ENCODE measurements at places on chromosomes 1 and 21.
A peak's percentile ranks its signal among the peaks of the same experiment; 100 is the strongest.

DNA sequence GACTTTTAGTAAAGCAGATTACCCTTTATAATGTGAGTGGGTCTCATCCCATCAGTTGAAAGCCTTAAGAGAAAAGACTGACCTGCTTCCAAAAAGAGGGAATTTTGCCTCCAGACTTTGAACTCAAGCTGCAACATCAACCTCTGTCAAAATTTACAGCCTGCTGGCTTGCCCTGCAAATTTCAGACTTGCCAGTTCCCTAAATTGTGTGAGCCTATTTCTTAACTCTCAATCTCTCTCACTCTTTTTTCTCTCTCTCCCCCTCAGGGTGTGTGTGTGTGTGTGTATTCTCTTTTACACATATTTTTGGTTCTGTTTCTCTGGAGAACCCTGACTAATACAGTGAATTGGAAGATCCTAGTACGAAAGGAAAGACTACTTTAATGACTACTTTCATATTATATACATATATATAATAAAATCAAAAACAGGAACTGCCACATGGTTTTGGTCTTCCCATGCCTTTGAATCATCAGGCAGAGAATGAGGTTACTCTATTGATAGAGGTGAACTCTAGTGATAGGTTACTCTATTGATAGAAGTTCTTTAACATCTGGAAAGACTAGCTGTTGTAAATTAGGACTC is 6.4 kb downstream of the OR2C3 start:
- DNase-seq, result no peak

DNA sequence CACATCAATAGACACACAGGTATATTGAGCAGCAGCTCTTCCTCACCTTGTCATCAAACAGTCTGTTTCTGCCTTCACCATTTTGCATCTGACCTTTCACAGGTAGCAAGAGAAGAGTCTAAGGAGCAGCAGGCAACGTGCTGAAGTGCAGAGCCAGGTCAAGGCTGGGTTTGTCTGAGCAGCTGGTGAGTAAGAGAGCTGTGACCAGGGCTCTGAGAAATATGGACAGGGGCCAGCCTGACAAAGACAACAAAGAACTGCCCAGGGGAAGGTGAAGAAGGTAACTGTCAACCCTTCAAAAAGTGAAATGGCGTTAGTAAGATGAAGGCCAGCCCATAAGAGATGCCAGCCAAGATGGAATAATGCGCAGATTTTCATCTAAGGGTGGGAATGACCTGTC is 58.9 kb upstream of the LRRC8D start:
- no peak for DNase-seq

DNA sequence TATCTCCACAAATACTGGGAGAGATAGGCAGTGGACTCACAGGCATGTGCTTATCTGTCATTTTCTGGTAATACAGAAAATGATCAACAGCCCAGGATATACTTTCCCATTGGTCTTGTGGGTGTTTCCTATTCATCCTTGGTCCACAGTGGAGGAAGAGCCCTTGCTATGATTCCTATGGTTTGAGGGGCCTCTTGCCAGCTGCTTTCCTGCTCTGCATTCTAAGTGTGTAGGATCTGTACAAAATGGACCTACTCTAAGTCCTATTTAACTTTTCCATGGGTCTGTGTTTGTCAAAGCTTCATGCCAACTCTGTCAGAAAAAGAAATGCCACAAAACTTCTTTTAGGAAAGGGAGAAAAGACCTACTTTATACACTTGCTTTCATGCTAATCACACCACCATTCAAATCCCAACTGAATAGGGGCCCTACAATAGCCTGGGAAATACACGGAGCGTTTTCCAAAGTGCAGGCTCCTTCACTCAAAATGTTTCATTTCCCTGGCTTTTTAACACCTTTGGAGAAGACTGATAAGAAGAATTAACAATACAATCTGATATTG is 16.4 kb downstream of the PLPP3 start:
- no peak for DNase-seq

- no peak for DNase-seq
These were observed 1.5 kb upstream of the PTP4A2 start for GRCh38 chr1:31939484-31940329.

- DNase-seq, result no peak
These were observed 64.9 kb downstream of the KIFAP3 start for GRCh38 chr1:170009551-170009950.

DNA sequence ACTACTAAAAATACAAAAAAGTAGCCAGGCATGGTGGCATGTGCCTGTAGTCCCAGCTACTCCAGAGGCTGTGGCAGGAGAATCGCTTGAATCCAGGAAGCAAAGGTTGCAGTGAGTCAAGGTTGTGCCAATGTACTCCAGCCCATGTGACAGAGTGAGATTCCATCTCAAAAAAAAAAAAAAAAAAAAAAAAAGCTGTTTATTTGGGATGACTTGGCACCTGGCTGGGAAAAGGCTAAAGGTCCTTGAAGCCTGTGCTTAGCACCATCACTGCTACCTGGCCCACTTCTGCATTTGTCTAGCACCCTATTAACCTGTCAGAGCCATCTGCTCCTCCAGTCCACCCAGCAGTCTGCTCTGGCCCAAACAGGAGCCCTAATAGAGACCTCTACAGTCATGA is 25.0 kb downstream of the PRDX6 start:
- DNase-seq, result no peak

GRCh38 chr1:33687000-33687399 is 176.9 kb upstream of the HMGB4 start:
- DNase-seq, result no peak

GRCh38 chr1:104121271-104121670 is 371.6 kb downstream of the AMY1C start:
- DNase-seq, result no peak

GRCh38 chr1:153624965-153625611 is 2.2 kb downstream of the S100A13 start:
- no peak for DNase-seq

- no peak for DNase-seq
These were observed 168.5 kb downstream of the PSMG1 start for GRCh38 chr21:39014747-39015146.

DNA sequence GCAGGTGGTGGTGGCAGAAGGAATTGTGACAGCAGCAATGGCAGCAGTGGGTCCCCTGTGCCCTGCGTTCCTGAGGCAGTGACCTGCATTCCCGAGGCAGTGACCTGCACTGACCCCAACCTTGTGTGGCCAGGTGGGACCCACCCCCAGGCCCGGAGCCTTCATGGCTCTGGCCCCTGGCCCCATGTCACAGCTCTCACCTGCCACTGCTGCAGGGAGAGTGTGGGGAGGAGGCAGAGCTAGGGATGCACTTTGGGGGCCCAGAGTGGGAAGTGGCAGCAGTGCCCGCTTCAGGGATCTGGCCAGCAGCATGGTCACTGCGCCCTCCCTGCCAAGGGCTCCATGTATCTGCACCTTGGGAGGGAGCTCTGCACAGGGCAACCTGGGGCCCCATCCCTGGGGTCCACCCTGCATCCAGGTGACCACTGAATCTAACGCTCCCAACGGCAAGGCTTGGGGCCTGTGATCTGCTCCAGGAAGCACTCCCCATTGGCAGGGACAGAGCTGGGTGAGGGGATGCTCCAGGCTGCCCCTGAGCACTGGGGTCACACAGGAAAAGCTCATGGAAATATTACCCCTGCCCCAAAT is 618.6 kb downstream of the RWDD3 start:
- DNase-seq, result no peak

DNA sequence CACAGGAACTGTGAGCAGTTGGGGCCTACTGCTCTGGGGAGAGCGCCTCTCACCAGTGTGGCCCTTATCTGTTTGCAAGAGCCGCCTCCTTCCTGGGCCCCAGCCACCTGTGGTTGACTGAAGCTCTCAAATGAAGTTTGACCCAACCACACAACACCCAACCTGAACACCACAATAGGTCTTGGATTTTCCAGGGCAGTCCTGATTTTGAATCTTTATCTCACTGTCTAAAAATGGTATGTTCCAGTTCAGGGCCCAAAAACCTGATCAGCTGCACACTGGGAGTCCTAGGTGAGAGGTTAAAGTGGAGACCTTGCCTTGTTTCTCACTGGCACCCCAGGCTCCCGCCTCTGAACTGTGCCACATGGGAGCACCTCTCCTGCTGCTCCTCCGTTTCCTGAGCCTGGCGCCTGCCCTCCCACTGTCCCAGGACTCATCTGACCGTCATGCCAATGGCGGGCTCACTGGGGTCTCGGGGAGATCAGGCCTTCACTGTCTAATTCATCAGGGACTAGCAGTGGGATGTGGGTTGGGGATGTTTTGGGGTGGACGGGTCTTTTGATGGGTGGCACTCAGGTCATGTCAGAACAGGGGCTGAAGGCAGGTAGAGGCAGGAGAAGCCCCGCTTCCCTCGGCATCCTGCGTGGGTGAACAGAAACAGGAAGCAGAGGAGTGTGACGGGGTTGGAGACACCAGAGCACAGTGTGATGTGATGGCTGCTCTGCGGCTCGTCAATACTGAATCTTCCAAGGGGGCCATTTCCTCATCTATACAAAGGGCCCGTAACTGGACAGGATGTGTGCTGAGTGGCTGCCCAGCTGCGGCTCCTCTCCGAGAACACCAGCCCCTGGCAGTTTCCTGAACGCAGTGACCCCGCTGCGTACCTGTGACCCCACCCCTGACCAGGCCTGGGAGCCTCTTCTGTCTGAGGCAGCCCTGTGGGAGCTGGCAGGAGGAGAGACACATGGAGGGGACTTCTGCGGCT is 59.6 kb upstream of the ITPKB start:
- no peak for DNase-seq

DNA sequence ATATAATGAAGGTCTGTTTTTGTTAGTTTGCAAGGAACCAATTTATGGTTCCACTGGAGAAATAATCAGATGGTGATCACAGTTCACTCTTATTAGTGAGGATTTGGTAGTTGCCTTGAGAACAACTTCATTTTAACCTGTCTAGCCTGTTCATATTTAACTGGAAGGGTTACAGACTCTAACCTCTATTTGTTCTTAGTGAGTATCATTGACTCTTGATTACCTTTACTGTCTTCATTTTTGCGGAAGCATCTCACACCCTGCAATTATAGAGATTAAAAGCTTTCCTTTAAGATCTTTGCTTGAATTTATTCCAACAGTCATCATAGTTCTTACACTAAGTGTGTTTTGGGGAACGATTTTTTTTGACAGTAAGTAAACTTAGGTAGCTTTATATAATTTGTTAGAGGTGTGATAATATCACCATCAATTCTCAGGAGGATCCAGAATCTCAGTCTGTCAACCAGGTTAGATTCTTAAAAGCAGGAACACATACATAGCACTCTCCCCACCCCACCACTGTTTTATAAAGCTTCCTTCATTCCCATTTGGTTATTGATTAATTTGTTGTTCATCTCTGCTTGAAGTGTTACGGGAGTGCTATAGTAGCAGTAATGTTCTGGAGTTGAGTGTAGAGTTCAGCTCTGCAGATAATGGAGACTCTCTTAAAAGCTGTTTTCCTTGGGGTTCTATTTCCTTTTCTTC is 30.1 kb downstream of the B3GALT2 start:
- DNase-seq, result no peak

GRCh38 chr1:30145723-30146303 is 577.6 kb downstream of the MATN1 start:
- DNase-seq, result peak; percentile 34

- DNase-seq, result no peak
These were observed 1342.7 kb upstream of the ADGRL4 start for GRCh38 chr1:80349218-80349617.

DNA sequence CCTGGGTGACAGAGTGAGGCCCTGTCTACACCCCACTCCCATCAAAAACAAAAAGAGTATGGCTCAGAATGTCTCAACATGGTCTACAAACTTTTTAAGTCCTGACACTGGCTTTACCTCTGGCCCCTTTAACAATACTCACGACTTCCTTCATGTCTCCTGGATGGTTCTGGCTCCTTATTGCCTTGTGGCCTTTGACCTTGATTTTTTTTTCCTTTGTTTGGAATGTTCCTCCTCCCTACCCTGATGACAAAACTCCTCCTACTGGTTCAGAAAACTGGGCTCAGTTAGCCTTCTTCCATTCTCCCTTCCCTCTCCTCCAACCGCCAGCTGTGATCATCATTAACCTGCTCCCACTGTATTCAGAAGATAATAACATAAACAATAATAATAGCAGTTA is 4.6 kb upstream of the SOAT1 start:
- no peak for DNase-seq

DNA sequence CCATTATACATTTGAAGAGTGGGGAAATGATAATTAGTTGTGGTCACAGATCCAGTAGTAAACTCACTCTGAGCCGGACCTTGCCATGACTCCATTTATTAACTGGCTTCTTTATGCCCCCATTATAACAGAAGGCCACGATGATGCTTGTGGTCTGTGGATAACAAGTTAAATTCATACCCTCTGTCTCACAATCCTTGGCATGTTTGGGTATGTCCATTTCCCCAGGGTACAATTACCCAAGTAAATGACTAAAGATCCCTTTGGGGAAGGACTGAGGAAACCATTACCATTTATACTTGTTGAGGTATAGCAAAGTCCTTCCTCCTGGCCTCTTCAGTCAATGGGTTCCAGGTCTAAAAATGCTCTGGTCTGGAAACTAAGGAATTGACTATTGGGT is 7.3 kb upstream of the USP1 start:
- DNase-seq, result no peak

DNA sequence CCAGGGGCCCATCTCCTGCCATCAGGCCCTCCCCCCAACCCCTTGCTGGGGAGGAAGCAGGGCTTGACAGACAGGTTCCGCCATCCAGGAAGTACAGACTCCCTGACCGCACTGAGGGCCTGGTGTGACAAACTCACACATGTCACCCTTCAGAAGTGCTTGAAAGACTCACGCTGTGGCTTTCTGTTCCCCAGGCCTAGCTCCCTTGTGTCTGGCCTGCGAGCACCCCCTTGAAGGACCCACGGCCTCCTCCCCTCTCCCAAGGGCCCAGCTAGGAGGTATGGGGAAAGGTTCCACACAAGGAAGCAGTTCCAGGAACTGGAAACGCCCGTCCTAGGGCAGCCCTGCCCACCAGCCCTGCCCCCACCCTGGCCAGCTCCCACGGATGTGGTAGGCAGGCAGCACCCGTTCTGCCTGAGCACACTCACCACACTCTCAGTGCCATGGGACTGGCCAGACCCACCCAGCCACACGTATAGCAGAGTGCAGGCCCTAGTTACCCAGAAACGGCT is 26.7 kb downstream of the SLC2A1 start:
- DNase-seq, result no peak

DNA sequence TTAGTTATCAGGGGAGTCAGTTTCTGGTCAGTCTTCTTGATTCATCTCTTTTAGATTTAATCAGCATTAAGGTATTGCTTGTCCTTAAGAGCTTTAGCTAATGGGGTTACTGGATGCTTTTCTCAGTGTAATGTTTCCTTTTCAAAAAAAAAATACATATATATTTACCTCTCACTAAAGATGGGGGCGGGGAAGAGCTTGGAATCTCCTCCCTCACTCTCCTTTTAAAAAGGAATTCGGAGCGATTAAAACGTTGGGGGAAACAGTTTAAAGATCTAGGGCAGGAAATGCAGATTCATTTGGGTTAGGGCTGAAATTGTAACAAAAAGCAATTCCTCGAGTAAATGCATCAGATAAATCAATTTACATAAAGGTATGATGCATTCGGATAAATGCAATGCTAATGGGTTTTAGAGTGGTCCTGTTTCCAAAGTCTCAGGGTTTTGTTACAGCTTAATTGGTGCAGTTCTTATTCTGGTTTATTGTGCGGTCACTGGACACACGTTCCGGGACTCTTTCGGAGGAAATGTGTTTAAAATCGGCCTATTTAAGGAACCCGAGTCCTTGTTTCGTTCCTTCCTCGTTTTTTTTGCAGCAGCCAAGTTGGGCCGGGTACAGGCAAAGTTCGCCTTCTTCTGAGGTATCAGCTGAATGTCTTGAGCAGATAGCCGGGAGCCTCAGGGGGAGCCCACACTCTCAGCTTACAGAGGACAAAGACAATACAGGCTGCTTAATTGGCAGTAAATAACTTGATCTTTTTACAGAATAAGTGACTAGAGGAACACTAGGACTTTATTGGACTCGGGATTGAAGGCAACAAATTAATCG is 1.6 kb downstream of the LMO4 start:
- DNase-seq, result no peak

- DNase-seq, result no peak
These were observed 3.4 kb downstream of the CLCA1 start for GRCh38 chr1:86472152-86472551.

Measured in right atrium auricular region (tissue), 2 donors.